NCI-H526 (cell line): ENCODE measurements at places on chromosomes 7 and 10.

- no peak for DNase-seq
These were observed 177.1 kb upstream of the SVIL start for GRCh38 chr10:29811751-29812427.

DNA sequence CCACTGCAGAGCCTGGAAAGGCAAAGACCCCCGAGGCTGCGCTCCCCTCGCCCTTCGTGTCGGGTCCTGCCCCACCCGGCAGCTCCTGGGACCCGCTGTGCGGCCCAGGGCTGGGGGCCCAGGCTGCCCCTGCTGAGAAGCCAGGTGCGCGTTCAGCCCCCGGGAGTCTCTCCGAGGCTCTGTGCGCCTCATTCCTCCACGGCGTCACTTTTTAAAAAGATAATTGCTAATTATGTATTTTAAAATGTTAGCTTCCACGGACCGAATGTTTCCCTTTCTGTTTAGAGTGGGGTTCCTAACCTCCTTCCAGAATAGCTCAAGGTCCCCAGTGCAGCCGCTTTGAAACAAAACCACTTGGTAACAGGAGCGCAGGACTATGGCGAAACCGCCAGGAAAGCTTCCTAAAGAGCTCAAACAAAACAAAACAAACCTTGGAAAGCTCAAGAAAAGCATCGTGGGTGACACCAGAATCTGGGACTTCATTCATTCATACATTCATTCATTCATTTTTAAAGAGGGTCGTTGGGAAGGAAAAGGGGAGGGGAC lies 45.6 kb downstream of the PDIA4 start:
- DNase-seq = no peak

- no peak for DNase-seq
These were observed 109.9 kb downstream of the REEP3 start for GRCh38 chr10:63630931-63631680.

- no peak for DNase-seq
These were observed 1.9 kb downstream of the HTR5A start for GRCh38 chr7:155071916-155072571.

- DNase-seq = no peak
These were observed 45.1 kb downstream of the CYP2C9 start for GRCh38 chr10:94983555-94983954.

DNA sequence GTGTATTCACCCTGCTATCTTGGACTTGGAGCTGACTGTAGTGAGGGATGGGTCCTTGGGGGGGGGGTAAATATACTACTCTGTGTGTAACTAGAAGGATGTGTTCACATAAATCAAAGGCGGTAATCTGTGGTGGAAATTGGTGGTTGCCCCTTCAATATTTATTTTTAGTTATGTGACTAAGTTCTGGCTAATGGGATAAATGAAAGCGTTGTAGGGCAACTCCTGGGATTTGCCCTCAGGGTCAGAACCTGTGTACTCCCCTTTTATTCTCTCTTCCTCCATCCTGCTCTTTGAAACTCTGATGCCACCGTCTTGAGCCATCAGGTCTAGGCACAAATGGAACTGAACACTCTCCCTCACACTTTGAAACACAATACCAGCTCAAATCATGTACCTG lies 24.3 kb upstream of the ST7 start:
- no peak for DNase-seq

GRCh38 chr10:132714986-132715775 lies 70.8 kb downstream of the NKX6-2 start:
- DNase-seq = no peak

DNA sequence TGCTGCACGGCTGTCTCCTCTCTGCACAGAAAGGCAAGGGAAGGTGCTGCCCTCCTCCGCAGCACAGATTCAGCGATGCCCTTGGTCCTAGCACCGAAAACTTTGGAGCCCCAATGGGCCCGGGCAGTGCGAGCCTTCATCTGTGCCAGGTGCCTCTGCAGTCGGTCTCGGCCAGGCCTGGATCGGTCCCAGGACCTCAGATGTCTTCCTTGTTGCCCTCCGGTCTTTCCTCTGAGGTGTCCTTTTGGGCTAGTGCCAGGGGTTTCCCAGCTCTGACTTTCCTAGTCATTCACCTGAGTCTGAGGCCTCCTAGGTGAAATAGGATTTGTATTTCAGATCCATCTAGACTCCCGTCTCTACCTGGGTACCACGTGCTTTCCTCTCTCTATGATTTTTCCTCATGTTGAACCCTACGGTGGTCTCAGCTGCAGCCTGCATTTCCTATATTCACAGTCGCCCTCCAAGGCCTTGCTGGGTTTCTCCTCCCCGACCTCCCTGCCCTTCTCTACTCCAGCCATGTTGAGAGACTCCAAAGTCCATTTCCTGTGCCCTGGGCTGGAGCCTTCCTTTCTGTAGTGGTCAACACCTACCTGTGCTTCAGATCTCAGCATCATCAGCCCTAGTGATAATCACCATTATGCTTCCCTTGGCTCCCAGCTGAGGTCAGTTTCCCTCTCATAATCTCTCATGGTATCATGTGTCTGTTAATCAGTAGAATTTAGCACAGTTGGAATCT lies 92.0 kb upstream of the PRSS58 start:
- no peak for DNase-seq

DNA sequence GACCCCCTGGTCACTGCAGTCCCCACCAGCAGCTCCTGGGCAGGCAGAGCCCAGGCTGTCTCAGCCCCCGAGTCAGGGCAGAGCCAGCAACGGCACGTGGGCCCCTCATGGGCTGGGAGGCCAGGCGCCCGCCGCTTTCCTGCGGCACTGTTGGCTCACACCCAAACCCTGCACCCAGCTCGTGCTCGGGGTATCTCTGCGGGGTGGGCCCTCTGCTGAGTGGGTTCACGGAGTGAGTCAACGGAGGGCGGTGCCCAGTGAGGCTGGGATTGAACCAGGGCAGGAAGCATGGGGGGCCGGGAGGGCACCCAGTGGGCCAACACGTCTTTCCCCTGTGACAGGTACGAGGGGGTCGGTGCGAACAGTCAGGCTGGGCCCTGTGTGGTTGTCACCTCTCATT lies 28.9 kb downstream of the ADAP1 start:
- DNase-seq = no peak

DNA sequence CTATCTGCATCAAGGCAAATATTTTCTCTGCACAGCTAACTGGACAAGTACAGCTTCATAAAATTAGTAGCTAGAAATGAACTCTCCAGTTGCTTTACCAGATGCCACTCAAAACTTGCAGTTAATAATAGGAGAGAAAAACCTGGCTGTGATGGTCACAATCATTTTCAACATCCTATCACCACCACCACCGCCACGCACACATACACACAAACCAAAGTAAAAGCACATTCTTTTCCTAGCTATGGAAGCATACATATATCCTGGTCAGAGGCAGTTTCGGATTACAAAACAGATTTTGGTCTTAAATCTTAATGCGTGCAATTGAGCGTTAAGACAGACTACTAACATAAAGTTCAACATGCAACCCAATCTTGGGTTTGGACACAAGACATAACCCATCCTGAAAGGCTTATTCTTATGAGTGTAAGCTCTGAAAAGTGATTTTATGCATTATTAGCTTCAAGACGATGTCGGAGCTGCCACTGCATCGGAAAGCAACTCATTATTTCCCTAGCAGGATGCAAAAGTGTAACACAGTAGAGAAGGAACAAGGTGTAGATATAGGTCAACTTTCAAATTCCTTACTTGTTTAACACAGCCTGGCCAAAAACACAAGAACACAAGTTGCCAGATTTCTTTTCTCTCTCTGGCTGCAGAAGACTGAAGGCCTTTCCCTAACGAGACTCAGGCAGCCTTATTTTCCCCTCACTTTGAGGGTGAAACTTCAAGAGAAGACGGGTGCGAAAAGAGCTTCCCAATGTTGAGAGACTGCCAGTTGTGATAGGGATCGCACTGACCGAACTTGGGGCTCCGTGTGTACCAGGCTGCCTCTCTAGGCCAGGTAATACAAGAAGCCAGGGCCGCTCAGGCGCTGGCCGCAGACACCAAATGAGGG lies 1.2 kb downstream of the CACUL1 start:
- no peak for DNase-seq

DNA sequence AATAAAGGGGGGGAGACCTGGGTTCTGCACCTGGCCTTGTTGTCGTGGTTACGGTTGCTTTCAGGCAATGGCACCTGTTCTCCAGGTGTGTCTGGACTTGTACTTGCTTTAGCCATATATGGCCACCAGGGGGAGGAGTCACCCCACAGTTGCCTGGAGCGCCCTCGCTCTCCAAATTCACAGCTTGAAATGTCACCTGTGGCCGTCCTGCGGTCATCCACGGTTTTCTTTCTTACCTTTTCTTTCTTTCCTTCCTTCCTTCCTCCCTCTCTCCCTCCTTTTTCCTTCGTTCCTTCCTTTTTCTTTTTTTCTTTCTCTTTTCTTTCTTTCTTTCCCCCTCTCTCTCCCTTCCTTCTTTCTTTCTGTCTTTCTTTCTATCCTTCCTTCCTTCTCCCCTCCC lies 157.2 kb upstream of the ZNF92 start:
- DNase-seq = peak; percentile 89

- DNase-seq = no peak
These were observed 534.0 kb upstream of the ANKRD30A start for GRCh38 chr10:36591436-36591835.

DNA sequence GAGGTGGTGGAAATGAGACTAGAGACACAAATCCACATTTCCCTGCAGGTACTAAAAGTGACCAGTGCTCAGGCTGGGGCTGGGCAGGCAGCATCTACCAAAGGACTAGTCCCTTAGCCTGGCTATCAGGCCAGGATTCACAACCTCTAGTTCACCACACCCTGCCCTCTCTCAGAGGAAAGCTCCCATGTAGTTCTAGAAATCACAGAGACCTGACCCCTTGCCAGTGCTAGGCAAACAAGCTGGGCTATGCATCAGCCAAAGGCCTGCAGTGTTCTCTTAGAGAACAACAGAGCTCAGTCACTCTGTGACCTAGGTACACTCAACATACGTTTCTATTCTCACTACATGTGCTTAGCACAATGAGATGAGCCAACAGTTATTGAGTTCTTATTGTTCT lies 26.7 kb upstream of the LRRC4 start:
- DNase-seq = no peak

- DNase-seq = no peak
These were observed 39.8 kb downstream of the SLC35B4 start for GRCh38 chr7:134276951-134277350.

DNA sequence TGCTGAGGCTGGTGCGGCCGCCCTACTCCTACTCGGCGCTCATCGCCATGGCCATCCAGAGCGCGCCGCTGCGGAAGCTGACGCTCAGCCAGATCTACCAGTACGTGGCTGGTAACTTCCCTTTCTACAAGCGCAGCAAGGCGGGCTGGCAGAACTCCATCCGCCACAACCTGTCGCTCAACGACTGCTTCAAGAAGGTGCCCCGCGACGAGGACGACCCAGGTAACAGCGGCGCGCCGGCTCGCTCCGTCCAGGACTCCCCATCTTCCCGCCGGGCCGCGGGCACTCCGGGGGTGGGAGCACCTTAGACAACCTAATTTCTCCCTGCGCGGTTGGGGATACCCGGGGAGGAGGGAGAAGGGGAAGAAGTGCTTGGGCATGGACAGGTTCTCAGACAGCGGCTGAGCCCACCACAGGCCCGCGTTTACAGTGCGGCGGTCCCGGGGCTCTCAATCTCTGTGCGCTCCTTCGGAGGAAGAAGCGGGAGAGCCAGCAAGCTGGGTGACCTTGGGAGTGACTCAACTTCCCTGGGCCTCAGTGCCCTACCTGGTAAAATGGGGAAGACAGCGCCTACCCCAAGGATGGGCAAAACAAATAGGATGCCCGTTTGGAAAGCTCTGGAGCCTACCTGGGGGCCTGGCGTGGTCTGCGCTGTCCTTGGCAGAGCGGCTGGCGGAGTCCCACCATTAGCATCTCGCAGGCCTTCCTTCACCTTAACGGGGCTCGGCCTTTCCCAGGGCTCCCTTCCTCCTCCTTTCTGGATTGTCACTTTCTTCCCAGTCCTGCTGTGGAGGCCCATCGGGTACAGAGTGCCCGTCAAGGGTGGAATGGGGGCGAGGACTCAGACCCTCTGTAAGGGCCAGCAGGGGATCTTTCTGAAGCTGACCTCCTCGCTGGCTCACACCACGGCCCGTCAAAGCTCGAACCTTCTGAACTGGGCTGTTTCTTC lies 852 bp downstream of the FOXI2 start:
- no peak for DNase-seq

- no peak for DNase-seq
These were observed 102.1 kb downstream of the POLL start for GRCh38 chr10:101485681-101486554.

- no peak for DNase-seq
These were observed 1.2 kb upstream of the TFR2 start for GRCh38 chr7:100642534-100642907.

DNA sequence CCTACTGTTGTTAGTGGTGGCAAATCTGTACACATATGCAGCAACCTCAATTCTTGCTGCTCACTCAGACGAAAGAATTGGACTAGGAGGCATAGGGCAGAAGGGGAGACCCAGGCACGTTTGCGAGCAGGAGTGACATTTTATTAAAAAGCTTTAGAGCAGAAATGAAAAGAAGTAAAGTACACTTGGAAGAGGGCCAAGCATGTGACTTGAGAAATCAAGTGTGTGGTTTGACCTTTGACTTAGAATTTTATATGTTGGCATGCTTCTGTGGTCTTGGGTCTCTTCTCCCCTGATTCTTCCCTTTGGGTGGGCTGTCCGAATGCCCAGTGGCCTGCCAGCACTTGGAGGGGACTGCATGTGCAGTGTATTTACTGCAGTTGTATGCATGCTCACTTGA lies 205.5 kb upstream of the SEMA3D start:
- DNase-seq = no peak

GRCh38 chr7:81267508-81267907 lies 348.7 kb upstream of the SEMA3C start:
- no peak for DNase-seq

DNA sequence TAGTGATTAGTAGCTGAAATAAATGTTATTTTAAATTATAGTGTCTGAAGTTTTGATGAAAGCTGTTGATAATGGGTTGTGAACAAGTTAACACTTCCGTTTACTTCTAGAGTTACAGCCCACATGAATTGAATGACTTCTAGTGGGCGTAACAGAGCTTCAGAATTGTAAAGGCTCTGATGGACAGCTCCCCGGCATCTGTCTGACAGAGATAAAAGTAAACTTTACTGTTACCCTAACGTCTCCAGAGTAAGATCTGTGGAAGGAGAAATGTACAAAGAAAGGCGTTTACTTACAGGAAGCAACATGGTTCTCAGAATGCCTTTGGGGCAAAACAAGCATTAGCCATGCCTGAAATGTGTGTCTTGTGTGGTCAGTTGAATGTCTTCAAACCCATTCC lies 124.4 kb downstream of the ADARB2 start:
- no peak for DNase-seq

DNA sequence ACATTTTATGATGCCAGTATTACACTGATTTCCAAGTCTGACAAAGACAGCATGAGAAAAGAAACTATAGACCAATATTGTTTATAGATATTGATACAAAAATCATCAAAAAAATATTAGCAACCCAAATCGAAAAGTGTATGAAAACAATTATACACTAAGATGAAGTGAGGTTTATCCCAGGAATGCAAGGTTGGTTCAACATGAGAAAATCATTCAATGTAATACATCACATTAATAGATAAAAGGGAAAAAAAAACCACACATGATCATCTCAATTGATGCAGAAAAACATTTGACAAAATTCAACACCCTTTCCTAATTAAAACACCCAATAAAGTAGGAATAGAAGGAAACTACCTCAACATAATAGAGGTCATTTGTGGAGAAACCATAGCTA lies 153.9 kb downstream of the DNAJC1 start:
- DNase-seq = no peak

GRCh38 chr7:55171157-55171556 lies 152.3 kb downstream of the EGFR start:
- no peak for DNase-seq

- no peak for DNase-seq
These were observed 192.3 kb upstream of the STK17A start for GRCh38 chr7:43390576-43390975.

GRCh38 chr7:30348083-30348560 lies 63.7 kb downstream of the ZNRF2 start:
- no peak for DNase-seq
